NCI-H510A treated with DMSO at 0.1 percent for 48 hours (cell line): ENCODE measurements at places on chromosomes 6 and 20.
A peak's percentile ranks its signal among the peaks of the same experiment; 100 is the strongest.

- DNase-seq = no peak
Observed at GRCh38 chr6:135358985-135359384, 138.6 kb downstream of the AHI1 start.

DNA sequence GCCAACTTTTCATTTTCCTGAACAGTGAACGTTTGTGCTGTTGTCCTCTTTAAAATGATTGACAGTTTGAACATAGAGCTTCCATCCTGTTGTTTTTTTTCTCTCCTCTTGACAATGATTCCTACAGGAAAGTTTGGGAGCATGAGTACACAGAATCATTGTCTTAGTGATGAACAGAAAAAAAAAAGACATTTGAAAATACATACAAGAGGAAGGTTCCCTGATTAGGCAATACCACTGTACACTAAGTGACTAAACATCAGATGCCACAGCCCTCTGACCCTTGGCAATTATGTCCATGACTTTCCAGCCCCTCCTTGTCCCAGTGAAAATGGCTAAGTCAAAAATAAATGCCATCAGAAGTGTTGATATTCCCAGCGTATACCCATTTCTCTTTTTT, 71.5 kb downstream of the RTN4IP1 start:
- no peak for DNase-seq

DNA sequence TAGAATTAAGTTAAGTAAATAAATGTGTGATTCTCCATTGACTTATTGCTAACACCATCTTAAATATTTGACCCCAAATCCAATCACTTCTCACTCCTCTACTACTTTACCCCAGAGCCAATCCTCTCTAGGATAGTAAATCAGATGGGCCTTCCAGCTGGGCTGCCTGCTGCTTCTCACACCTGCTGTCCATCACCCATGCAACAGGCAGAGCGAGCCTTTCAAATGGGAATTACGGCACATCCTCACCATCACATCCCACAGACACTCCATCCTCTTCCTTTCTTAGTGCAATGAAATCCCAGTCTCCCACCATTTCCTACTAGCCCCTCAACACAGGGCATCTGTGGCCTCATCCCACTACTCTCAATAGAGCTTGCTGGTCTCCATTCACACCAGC, 34.0 kb downstream of the HLA-F start:
- DNase-seq = no peak

- DNase-seq = no peak
Observed at GRCh38 chr6:18515767-18516166, 128.6 kb downstream of the RNF144B start.

DNA sequence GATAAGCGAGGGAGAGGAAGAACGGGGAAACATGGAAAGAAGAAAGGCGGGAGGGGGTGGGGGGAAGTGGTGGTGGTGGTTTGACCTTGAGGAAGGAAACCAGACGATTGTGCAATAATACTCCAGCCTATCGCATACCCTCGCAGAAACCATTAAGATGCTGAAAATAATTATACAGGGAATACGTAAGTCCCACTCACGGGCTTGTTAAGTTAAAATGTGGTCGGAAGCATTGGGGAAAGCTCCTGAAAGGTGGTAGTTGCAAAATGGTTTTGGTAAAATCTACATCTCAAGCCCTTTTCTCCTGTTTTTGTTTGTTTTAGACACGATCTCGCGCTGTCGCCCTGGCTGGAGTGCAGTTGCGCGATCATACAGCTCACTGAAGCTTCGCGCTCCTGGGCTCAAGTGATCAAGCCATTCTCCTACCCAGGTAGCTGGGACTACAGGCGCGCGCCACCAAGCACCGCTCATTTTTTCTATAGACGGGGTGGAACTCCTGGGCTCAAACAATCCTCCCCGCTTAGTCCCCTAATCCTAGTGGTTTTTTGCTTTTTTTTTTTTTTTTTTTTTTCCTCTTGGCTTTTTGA, 128.9 kb upstream of the ZNF184 start:
- no peak for DNase-seq

- DNase-seq = no peak
Observed at GRCh38 chr20:39654171-39654570, 692.0 kb downstream of the DHX35 start.

- no peak for DNase-seq
Observed at GRCh38 chr6:2739335-2739734, 11.4 kb downstream of the MYLK4 start.

- DNase-seq = no peak
Observed at GRCh38 chr20:13755809-13756208, 28.9 kb downstream of the ESF1 start.

GRCh38 chr6:167350275-167350696, 25.4 kb downstream of the TTLL2 start:
- no peak for DNase-seq

GRCh38 chr6:26197933-26198721, 110.9 kb downstream of the HFE start:
- no peak for DNase-seq

- DNase-seq = no peak
Observed at GRCh38 chr20:37567331-37567665, 39.6 kb upstream of the BLCAP start.

DNA sequence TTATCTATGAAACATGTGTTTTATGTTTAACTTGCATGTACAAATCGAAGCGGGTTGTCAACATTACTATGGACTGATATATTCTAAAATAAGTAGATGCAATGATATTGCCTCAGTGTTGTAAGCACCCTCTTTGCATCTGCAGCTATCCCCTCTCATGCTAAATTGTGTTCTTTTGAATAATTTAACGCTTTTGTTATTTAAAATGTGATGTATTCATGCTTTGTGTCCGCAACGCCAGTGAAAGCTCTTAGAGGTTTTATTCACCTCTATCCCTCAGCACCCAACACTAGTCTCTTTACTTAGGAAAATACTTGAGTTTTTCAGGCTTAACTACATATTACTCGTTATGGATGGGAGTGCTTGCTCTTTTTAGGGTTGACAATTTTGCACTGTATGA, 173.7 kb upstream of the ID4 start:
- DNase-seq = no peak

- peak; percentile 3 for DNase-seq
Observed at GRCh38 chr6:30013291-30013922, 47.7 kb upstream of the POLR1H start.

- DNase-seq = no peak
Observed at GRCh38 chr20:45032276-45032675, 66.0 kb downstream of the STK4 start.

DNA sequence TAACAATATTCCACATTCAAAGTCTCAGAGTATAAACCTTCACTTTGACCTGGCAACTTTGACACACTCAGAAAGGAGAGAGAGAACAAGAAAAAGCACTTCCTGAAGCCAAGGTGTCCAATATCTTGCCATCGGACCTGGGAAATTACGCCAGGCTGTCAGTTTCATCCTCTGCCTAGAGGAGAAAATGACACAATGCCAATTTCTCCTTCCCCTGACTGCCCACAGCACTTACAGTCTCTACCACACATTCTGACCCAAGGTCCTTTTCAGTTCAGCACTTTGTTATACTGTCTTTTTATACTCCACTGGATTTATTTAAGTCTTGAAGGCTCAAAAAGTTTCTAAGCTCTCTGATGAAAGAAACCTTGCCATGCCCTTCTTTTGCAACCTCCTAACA, 250.4 kb downstream of the GMPR start:
- no peak for DNase-seq

GRCh38 chr6:43616725-43617472, 12.2 kb downstream of the GTPBP2 start:
- DNase-seq = no peak

- DNase-seq = peak; percentile 9
Observed at GRCh38 chr6:117265410-117266256, at the start of gene VGLL2. VGLL2 (plus strand) TSS chr6:117265558; CDS start chr6:117265764, 206 bp downstream.

- DNase-seq = no peak
Observed at GRCh38 chr6:1309366-1309765, 2.5 kb upstream of the FOXQ1 start.

GRCh38 chr6:77470983-77471382, 7.7 kb upstream of the HTR1B start:
- no peak for DNase-seq

GRCh38 chr6:37550191-37550831, 50.6 kb upstream of the CCDC167 start:
- no peak for DNase-seq

DNA sequence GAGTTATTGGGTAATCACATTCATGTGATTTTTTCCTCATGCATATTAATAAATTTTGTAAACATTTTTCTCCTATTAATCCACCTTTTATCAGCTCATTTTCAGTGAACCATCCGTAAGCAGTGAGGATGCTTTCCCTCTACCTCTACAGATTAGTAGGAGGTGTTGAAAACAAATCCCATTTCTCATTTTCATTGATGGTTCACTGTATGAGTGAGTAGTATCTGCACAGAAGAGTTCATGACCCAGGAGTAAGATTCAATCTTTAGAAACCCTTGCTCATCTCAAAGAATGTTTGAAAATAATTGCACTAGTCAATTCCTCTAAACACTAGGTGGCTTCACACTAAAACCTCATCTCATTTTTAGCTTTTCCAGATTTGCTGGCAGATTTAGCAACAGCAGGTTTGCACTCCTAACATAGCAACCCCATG, 440.0 kb downstream of the HAO1 start:
- no peak for DNase-seq

DNA sequence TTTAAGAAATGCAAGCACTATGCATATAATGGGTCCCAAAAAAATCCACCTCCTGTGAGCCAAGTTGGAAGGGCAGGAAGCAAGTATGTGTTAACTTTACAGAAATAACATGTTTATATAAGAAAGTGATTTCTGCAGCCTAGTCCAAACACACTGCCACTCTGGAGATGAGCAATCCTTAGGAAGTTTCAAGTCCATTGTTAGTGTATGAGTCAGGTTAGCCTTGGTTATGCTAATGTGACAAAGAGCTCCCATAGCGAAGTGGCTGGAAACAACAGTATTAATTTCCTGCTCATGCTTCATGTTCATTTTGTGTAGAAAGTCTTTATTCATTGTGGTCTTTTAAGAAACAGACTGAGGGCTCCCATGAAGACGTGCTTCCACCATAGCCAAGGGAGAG, 121.4 kb downstream of the TBXT start:
- no peak for DNase-seq

GRCh38 chr20:7742479-7742878, 197.8 kb downstream of the HAO1 start:
- DNase-seq = peak; percentile 67

- DNase-seq = peak; percentile 83
Observed at GRCh38 chr20:17155401-17155800, 71.4 kb upstream of the PCSK2 start.

DNA sequence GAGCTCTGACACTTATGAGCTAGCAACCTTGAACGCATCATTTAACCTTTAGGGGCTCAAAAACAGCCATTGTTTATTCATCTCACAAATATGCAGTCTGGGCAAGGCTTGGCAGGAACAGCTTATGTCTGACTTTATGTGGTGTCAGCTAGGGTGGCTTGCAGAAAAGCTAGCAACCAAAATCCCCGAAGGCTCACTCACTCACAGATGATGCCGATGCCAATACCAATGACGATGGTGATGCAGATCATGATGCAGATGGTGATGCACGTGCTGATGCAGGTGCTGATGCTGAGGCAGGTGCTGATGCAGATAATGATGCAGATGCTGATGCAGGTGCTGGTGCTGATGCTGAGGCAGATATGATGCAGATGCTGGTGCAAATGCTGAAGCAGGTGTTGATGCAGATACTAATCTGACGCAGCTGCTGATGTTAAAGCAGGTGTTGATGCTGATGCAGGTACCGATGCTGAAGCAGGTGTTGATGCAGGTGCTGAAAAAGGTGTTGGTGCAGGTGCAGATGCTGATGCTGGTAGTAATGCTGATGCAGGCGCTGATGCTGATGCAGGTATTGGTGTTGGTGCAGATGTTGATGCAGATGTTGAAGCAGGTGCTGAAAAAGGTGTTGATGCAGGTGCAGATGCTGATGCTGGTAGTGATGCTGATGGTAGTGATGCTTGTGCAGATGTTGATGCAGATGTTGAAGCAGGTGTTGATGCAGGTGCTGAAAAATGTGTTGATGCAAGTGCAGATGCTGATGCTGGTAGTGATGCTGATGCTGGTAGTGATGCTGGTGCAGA, 195.6 kb downstream of the NFATC2 start:
- DNase-seq = no peak

- no peak for DNase-seq
Observed at GRCh38 chr6:139112146-139112545, 22.7 kb upstream of the HECA start.

DNA sequence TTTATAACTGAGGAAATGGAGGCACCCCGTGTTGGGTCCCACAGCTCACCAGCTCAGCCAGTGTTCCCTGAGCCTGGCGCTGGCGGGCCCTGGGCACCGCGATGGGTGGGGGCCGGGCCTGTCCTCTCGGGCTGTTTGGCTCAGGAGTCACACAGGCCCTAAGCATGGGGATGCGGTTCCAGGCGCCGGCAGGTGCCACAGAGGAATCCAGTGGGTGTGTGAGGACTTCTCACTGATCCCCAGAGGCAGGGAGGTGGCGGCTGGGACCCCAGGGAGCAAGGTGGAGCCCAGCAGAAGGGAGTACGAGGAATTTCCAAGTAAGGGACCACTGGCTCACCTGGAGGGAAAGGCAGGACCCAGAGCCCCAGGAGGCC, 57.5 kb downstream of the IRF4 start:
- DNase-seq = no peak

GRCh38 chr6:163226836-163227485, 187.6 kb upstream of the QKI start:
- DNase-seq = no peak

GRCh38 chr6:22940581-22941290, 371.4 kb downstream of the HDGFL1 start:
- DNase-seq = no peak

DNA sequence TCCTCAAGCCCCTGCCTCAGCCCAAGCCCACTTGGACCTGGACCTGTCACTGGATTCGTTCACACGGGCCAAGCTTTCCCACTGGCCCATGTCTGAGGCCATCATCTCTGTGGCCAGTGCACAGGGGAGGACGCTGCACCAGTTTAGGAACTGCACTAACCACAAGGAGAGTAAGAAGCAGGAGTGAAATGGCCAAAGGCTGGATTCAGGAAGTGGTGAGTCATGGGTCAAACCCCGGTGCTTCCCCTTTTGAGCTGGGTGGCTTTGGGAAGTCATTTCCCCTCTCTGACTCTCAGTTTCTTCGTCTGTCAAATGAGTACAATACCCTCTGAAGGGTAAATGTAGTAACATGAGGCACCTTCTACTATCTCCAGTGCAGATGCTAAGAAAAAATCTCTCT, 87.9 kb downstream of the CD40 start:
- DNase-seq = no peak

DNA sequence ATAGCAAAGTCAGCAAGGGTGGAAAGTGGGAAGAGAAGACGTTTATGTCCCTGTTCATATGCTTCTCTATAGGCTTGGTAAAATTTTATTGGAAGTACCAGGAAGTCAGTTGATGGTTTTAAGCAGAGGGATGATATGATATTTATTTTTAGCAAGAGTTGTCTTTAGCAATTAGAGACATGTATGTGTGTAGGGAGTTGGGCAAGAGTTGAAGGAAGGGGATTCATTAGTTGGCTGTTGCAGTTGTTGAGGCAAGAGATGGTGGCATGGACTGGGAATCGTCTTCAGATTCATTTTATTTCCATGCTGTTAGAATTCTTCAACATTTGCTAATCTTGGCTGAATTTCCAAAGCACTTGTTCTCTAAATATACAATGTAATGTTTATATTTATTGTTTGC, 85.6 kb downstream of the QKI start:
- no peak for DNase-seq
